Cardiac septum (tissue), 1 donor: ENCODE measurements at places on chromosomes 12 and 14. TPM values are rescaled to one million over a fixed set of nuclear protein-coding genes. Genes with fewer than 3 reads are reported as not detected.

DNA sequence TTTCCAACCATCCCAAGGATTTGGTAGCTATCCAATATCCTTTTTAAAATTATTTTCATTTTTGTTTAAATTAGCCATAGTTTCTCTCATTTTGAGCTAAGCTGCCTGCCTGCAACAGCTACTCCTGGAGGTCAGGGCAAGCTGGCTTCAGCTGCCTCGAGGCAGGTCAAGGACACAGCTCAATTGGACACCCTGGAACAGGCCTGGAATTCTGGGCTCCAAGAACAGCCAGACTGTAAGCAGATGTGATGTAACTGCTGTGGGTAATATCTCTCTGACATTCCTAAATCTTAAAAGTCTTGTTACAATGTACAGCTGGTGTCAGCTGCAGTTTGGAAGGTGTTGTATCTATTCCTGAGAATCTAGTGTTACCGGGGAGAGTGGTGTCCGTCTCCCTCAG is 119.8 kb downstream of the KCNK10 start:
- DNase-seq, result no peak

DNA sequence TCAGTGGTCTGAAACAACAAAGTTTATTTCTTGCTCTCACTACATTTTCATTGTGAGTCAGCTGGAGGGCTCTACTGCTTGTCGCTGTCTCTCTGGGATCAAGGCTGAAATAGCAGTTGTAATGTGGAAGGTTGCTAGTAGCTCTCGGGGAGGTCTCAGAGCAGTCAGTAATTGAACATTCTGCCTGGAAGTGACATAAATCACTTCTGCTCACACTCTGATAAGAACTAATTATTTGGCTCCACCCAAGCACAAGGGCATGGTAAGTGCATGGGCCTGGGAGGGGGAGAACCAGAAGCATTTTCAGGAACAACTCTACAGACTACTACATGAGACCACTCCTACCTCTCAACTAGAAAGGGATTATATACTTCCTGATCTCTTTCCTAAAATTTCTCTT is 128.2 kb downstream of the TMEM117 start:
- DNase-seq, result no peak

DNA sequence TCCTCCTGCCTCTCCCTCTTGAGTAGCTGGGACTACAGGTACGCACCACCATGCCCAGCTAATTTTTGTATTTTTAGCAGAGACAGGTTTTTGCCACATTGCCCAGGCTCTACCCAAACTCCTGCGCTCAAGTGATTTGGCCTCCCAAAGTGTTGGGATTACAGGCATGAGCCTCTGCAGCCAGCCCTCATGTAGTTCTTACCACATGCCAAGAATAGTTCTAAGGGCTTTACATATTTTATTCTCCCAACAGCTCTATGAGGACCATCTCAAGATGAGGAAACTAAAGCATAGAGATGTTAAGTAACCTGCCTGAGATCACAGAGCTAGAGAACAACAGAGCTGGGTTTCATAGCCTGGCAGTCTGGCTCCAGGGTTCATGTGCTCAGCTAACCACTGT is 37.9 kb upstream of the ALDH2 start:
- no peak for DNase-seq

DNA sequence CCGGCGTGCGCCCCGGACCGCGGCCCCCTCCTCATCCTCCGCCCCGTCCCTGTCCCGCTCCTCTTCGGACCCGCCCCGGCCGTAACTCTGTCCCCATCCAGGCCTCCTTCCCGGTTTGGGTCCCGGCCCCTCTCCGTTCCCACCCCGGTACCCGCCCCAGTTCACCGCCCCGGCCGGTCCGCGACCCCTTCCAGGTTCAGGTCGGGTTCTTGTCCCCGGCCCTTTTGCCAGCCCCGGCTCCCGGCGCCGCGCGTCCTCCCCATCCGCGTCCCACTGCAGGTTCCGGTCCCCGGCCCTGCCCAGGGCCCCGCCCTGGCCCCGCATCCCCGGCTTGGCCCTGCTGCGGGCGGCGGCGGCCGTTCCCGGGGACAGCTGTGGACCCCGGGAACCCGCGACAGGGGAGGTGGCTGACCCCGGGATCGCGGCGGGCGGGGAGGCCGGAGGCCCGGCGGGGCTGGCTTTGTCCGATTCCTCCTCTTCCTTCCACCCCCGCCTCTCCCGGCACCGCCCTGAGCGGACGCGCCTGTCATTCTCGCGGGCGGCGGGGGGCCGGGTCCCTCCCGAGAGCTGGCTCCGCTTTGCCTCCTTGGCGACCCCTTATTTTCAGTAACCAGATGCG is 601 bp downstream of the KLC1 start:
- DNase-seq, result peak; percentile 88

TMEM119 gene
- 3.4 TPM for total RNA-seq

SIX6 gene
- not detected for total RNA-seq

- DNase-seq, result no peak
Measured at GRCh38 chr12:72540811-72541210, 268.6 kb downstream of the TRHDE start.

DHRS2 gene
- 0.27 TPM for total RNA-seq

GRCh38 chr14:27338012-27338411 is 740.2 kb upstream of the NOVA1 start:
- no peak for DNase-seq
